Brain (organoid and tissue), 16 donors: ENCODE measurements at places on chromosomes 3 and 15.

DNA sequence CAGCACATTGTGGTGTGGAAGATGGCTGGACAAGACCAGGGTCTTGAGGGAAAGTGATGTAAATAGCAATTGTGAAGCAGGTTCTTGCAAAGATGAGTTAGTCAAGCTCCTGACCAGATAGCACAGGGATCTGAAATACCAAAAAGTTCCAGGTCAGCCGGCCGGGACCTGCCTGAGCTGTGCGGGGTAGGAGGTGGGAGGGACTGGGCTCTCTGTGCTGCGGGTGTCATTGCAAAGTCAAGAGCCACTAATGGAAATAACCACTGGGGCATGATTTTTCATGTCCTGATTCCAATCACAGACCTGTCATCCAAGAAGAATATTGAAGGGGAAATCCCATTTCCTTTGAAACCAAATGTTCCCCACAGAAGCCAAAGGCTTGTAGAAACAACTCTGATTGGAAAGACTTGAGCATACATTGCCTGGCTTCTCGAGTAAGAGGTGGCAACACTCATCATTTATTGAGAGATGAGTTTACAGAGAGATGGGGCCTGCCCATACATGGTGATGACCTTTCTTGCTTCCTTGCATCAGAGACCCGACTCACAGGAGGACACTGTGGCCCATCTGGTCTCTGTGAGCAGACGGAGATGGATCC is 44.2 kb upstream of the KY start:
- no peak for DNase-seq

GRCh38 chr3:52350981-52351761 is 35.1 kb downstream of the DNAH1 start:
- no peak for DNase-seq

- no peak for DNase-seq
Observed at GRCh38 chr3:43540624-43541023, 81.2 kb downstream of the ANO10 start.

DNA sequence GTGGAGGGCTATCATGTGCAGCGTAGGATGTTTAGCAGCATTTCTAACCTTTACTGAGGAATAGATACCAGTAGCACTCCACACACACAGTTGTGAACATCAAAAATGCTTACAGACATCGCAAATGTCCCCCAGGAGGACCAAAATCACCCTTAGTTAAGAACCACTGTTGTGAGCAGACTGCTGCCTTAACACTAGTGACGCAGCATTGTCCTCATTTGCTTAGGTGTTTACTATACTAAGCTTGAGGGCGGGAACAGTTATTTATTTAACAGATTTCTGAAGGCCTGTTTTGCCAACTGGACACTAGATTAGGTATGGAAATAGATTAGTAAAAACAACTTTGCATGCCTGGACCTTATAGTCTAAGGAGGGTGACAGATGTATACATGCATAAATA is 2.3 kb downstream of the PPP2R3A start:
- peak; percentile 4 for DNase-seq

GRCh38 chr3:107907996-107908395 is 182.8 kb downstream of the CD47 start:
- DNase-seq = no peak

- DNase-seq = no peak
Observed at GRCh38 chr3:163045945-163046344, 1549.3 kb downstream of the OTOL1 start.

- no peak for DNase-seq
Observed at GRCh38 chr15:89043031-89044002, 44.9 kb upstream of the ABHD2 start.

DNA sequence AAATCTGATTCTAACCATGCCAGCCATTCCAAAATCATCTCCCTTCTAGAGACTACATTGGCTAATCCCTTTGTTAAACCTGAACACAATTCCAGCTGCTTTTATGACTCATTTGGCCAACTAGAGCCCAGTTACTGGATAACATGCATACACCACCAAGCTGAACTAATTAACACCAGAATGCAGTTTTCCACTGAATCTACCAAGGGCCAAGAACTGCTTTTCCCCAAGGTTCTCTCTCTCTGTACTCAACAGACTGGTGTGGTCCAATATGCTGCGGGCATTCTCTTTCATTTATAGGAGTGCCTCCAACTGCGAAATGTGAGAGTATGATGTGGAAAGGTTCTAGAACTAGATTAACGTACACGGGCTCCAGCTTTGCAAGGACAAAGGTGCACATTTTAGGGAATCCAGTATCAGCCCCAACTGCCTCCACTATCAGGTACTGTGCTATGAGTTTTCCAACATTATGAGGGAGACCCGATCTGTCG is 1.5 kb downstream of the CHSY1 start:
- DNase-seq = no peak

DNA sequence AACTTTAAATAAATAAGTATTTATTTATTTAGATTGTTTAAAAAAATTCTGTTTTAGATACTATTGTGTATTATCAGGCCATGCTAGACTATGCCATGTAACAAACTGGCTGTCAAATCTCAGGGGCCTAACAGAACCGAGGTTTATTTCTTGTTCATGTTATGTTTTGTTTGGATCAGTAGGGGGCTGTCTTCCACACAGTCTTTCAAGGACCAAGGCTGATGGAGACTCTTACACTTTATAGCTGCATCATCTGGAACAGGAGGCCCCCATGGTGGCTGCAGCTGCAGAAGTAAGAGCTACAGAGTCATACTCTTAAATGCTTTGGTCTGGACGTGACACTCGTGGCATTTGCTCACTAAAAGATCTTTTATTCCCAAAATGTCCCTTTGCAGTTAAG is 33.0 kb upstream of the ARL14 start:
- no peak for DNase-seq

DNA sequence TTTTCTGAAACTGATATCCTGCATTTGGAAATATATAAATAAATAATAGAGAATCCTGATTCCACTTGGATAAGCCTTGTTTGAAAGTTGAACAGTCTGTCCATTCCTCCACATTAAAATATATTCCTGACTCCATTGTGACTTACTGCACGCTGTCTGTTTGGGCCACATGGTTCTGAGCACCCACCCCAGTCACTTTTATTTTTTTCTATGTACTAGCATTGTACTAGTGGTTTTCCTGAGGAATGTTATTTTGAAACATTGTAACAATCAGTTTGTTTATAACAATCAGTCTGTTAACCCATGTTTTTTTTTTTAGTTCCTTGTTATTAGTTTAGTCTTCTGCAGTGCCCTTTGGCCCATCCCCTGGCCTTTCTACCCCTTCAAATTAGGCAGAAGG is 87.4 kb upstream of the CCNL1 start:
- DNase-seq = no peak

DNA sequence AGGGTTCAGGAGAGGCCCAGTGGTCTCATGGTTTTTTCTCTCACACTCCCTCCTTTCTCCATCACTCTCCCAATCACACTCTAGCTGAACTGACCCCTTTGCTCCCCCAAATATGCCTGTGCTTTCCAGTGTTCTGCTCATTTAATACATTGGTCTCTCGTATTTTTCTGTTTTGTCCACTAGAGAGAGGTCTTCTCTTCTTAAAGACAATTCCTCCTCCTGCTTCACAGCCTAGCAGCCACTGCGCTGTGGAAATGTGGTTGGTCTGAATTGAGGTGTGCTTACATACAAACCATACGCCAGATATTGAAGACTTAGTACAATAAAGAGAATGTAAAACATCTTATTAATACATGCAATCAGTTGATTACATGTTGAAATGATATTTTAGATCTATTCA is 60.6 kb upstream of the XCR1 start:
- DNase-seq = peak; percentile 65

DNA sequence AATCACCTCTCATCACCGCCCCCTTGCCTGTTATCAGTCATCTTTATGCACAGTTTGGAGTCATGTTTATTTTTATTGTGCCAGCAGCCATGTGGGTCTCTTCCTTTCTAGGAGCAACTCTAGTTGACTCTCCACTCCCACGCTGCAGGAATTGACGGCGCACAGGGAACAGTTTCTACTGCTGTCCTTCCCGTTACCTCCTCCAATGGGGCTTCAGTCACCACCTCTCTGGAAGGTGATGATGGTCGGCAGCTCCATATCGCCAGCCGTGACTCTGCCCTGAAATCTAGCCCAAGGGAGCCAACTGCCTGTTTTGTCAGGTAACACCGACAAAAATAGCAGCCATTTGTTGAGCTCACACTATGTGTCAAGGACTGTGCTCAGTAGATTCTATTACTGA is 35.6 kb upstream of the FAM107A start:
- no peak for DNase-seq

DNA sequence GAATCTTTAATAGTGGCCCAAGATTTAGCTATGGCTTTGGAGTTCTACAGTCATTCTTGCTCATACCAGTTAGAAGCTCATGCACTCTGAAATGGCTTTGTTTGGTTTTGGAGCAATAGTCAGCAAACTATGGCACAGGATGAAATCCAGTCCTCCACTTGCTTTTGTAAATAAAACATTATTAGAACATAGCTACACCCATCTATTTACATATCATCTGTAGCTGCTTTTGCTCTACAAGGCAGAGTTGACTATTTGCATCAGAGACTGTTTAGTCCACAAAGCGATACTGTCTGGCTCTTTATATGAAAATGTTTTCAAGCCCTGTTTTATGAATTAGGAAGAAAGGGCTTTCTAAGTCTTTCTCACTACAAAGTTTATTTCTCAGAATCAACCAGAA is 716.9 kb downstream of the AGBL1 start:
- no peak for DNase-seq

GRCh38 chr15:53548236-53548635 is 211.2 kb downstream of the WDR72 start:
- DNase-seq = no peak

DNA sequence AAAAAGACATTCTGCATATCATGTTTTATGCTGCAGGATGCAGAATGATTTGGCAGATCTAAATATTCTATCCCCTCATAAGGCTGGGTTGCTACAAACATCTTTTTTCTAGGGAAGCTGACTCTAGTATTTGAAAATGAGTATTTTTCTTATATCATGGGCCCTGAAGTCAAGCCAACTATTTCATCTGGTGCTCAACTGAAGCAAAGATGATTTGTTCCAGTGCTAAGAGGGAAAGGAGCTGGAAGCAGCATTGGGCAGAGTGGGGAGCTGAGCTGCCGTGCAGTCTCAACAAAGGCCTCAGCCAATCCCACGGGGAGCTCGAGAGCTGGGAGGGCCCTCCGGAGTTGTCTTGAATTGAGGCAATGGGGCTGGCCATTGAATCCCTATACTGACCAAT is 155.3 kb upstream of the SLCO3A1 start:
- DNase-seq = peak; percentile 94

- DNase-seq = no peak
Observed at GRCh38 chr3:32359766-32360492, 31.7 kb upstream of the CMTM7 start.

DNA sequence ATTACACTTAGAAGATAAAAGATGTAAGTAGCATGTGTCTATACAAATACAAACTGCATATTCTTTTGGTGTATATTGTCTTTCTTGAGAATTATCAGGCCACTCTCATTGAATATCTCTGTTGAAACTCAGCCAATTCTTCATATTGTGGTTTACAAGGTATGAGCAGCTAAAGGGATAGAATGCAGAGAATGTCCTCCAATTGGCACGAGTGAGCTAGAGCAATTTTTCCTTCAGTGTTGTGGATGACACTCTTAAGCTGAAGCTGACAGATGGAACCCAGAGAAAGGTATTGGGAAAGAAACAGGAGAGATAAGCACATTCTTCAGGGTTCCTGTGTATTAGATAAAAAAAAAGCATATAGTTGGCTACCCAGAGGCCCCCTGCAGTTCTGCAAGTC is 453.1 kb downstream of the EPHA3 start:
- no peak for DNase-seq

DNA sequence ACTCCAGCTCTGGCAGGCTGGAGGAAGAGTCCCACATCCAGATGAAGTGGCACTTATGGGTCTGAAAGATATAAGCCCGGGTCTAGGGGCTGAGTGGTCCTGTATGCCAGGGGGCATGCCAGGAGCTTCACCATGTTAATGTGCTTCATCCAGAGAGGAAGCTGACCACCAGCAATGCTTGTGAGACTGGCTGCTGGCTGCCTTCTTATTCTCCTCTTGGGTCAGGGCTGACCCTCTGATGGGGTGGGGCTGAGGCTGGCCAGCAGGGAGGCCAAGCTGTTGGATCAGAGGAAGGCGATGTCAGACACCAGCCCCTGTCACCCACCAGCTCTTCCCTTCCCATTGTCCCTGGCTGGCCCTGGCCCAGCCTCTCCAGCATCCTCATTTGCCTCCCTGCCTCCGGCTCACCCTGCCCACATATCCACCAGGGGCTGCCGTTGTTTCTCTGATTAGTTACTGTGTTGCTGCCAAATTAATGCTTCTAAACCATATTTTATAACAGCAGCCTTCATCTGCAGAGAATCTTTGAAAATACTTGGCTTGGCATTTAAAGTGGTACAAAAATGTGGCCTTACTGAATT is 20.4 kb upstream of the PSTPIP1 start:
- no peak for DNase-seq

- no peak for DNase-seq
Observed at GRCh38 chr15:59461521-59461920, 23.5 kb downstream of the FAM81A start.

GRCh38 chr3:65952842-65953241 is 85.9 kb downstream of the MAGI1 start:
- DNase-seq = no peak

DNA sequence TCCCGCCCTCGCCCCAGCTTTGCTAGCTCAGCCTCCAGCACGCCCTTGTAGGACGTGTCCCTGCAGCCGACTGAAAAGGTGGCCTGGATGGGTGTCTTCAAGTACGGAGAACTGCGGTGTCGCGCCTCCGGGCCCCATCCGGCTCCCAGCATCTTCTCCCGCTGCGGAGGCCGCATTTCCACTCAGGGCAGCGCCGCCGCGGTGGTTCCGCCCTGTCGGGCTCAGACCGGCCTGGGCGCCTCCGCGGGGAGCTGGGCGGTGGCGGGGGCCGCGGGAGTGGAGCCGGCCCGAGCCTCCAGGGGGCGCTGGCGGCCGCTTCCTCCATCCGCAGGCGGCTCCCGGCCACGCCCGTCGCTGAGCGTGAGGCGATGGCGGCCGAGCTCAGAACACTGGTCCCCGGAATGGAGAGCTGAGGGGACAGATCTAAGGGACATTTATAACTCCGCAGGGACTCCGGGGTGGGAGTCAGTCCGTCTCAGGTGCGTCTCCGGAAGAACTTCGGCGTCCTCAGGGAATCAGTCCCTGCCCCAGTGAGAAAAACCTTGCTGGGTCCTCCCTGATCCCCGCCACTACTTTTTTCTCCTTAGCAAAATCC is 13.6 kb upstream of the SMCO1 start:
- peak; percentile 80 for DNase-seq
